ENCODE measurements at places on chromosomes 16 and 17. TPM values are rescaled to one million over a fixed set of nuclear protein-coding genes. Genes with fewer than 3 reads are reported as not detected.

Gene KRTAP3-2
- not detected for total RNA-seq

Gene ANKFN1
- not detected for total RNA-seq

Gene HOXB1
- total RNA-seq, result not detected

Gene ATP2C2
- not detected for total RNA-seq

All from endothelial cell of umbilical vein (primary cell).